ENCODE measurements at places on chromosomes 12 and 14.

GRCh38 chr14:69987406-69988121 is 108.3 kb downstream of the SMOC1 start:
- ATAC-seq = no peak

DNA sequence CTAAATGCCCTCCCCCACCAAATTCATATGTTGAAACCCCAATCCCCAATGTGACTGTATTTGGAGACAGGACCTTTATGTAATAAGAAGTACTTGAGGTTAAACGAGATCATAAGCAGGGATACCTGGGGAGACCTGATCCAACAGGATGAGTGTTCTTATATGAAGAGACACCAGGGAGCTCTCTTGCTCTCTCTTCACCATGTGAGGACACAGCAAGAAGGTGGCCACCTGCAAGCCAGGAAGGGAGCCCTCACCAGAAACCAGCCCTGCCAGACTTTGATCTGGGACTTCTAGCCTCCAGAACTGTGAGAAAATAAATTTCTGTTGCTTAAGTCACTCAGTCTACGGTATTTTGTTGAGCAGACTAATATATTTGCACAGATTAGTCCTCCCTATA is 113.6 kb downstream of the NUAK1 start:
- no peak for ATAC-seq

GRCh38 chr12:45928309-45928708 is 62.1 kb downstream of the SCAF11 start:
- no peak for ATAC-seq

- no peak for ATAC-seq
Measured at GRCh38 chr14:97074456-97074855, 277.3 kb downstream of the VRK1 start.

GRCh38 chr12:14612898-14613445 is 45.3 kb upstream of the PLBD1 start:
- no peak for ATAC-seq

DNA sequence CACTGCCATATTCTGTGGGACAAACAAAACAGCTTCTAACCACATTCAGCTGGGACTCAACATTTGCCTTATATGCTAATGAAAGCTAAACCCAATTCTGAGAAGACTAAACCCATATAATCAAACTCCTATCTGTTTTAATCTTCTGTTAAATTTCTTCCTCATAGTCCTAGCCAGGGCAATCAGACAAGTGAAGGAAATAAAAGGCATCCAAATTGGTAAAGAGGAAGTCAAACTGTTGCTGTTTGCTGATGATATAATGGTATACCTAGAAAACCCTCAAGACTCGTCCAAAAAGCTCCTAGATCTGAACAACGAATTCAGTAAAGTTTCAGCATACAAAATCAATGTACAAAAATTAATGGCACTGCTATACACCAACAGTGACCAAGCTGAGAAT is 157.1 kb downstream of the PHLDA1 start:
- no peak for ATAC-seq

DNA sequence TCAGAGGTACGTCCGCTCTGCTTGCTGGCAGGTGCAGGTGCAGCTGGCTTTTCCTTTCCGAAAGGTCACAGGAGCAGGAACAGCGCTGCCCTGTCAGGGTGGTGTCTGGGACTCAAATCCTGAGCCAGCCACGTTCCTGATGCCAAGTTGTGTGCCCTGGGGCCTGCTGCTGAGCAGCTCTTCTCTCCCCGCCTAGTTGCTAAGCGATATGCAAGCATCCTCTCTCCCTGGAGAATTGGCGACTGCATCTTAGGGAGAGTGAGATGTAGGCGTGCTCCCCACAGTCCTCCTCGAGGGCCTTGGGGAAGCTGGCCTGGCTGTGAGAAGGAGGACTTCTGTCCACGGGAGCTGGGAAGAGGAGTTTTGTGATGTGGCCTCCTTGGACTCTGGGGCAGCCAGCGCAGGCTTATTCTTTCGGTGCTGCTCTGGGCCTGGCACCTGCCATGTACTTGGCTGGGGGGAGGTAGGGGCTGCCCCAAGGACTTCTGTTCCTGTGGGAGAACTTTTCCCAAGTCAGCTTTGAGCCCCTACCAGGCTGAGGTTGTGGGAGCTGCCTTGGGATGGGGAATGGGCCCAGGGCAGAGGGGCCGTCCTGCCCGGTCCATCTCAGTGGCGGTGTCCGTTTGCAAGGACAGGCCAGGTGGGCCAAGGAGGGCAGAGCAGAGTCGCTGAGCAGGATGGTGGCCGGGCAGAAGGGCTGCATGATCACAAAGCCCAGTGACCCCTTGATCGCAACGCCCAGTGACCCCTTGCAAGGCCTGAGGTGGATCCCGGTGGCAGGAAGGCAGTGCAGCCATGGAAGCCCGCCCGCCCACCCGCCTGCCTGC is 183.5 kb downstream of the ADGRD1 start:
- no peak for ATAC-seq

GRCh38 chr12:116517431-116518045 is 41.6 kb upstream of the MAP1LC3B2 start:
- no peak for ATAC-seq

DNA sequence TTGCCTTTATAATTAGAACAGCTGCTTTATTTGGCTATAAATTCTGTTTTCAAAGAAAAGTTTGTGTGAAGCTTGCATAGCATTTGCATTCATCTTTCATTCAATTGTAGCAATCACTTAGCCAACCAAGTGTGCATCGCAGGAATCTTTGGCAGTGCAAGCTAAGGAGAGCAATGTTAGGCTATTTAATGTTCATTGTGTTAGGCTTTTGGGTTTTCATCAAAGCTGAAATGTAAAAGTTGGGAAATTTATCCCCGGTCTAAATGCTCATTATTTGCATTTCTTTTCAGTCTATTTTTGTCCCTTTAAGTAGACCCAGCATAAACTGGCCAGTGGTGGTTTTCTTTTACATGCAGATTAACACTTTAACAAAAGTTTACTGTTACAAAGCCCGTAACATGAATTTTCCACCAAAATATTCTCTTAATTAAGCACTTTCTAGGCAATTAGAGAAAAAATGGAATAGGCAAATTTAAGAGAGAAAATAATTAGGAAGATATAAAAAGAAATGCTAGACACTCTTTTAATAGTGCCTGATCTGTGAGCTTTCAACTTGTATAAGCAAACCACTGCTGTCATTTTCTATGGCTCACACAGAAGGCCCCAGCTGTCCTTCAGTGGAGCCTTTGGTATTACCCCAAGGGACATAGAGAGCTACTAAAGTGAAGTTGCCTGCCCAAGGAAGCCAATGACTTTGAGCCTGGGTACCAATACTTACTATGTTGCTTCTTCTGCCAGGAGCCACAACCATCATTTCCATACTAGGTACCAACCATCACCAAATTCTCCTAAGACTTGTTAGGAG is 898.9 kb upstream of the SEL1L start:
- no peak for ATAC-seq
